ENCODE measurements at places on chromosomes 2 and 18. TPM values are rescaled to one million over a fixed set of nuclear protein-coding genes. Genes with fewer than 3 reads are reported as not detected.

The PPP1R1C gene
- 2.0 TPM for total RNA-seq

- DNase-seq, result no peak
Measured at GRCh38 chr2:51247252-51247805, 215.4 kb upstream of the NRXN1 start.

DNA sequence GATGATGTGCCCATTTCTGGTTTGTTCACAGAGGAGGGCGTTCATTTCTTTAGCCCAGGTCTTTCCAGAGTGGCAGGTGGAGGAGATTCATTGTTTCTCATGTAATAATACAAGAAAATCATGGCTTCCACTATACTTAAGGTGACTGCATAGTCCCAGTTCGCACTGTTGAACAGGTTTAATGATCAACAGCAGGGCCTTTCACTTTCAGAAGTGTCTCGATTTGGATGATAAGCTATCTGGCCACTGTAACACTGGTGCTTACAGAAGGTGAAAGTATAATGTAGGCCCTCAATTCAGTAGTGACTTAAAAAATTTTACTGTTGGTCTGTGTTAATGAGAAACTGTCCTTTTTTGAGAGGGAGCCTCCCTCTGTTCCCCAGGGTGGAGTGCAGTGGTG, 1.4 kb downstream of the RMC1 start:
- no peak for DNase-seq

- no peak for DNase-seq
Measured at GRCh38 chr2:41489638-41490037, 558.2 kb upstream of the PKDCC start.

DNA sequence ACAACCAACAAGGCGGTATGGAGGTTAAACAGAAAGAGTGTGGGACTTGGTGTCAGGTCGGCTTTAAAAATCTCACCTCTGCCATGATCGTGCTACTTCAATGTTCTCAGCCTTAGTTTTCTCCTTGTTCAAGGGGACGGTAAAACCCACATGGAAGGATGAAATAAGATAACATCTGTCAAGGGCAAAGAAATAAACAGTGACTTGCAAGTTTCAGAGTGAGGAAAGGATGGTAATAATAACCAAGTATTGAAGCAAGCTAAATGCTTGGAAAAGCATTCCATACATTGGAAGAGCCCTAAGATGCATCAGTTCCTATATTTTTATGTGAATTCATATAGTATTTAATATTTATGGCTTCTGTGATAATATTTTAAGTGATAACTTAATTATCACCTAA, 29.8 kb upstream of the LMAN1 start:
- DNase-seq, result no peak

GRCh38 chr2:106160786-106161261, 33.3 kb downstream of the UXS1 start:
- DNase-seq, result no peak
